Smooth muscle cell of the umbilical artery (primary cell): ENCODE measurements at places on chromosomes 3 and 15. TPM values are rescaled to one million over a fixed set of nuclear protein-coding genes. Genes with fewer than 3 reads are reported as not detected.

CYP8B1 gene
- total RNA-seq, result not detected in 2 replicates

ERICH6 gene
- not detected in 2 replicates for total RNA-seq

NTRK3 gene
- 1.2 and 3.2 TPM in 2 replicates for total RNA-seq

TM4SF4 gene
- total RNA-seq, result not detected in 2 replicates

ZPLD1 gene
- 0.42 and 0.59 TPM in 2 replicates for total RNA-seq

NOX5 gene
- 0.30 and 0.65 TPM in 2 replicates for total RNA-seq

CHRFAM7A gene
- total RNA-seq, result under 0.01 TPM in 1 of 2 replicates, not detected in the other

LRRIQ4 gene
- total RNA-seq, result not detected in 2 replicates

CIP2A gene
- 4.8 and 19.8 TPM in 2 replicates for total RNA-seq

P2RY12 gene
- total RNA-seq, result not detected in 2 replicates

C3orf85 gene
- not detected in 2 replicates for total RNA-seq

CHCHD4 gene
- 11.0 and 12.9 TPM in 2 replicates for total RNA-seq

IGSF11 gene
- 0.14 TPM in 1 of 2 replicates, not detected in the other for total RNA-seq

MYEF2 gene
- 3.3 and 9.1 TPM in 2 replicates for total RNA-seq

ITIH1 gene
- not detected in 2 replicates for total RNA-seq

CHRNA5 gene
- 0.59 and 1.4 TPM in 2 replicates for total RNA-seq

MAP1A gene
- total RNA-seq, result 60.0 and 132 TPM in 2 replicates

C2CD4B gene
- not detected in 2 replicates for total RNA-seq

PP2D1 gene
- not detected in 2 replicates for total RNA-seq

MED12L gene
- total RNA-seq, result 0.42 and 0.89 TPM in 2 replicates

SEC62 gene
- total RNA-seq, result 48.7 and 66.2 TPM in 2 replicates

IGF2BP2 gene
- 40.7 and 82.7 TPM in 2 replicates for total RNA-seq

CNOT10 gene
- 14.6 and 29.2 TPM in 2 replicates for total RNA-seq

CPEB1 gene
- total RNA-seq, result 7.5 and 20.8 TPM in 2 replicates

SEMA5B gene
- total RNA-seq, result not detected in 2 replicates

NDUFB4 gene
- total RNA-seq, result 18.4 and 46.0 TPM in 2 replicates

TICRR gene
- 1.2 and 4.9 TPM in 2 replicates for total RNA-seq
